ENCODE measurements at places on chromosomes 13 and 19.
A peak's percentile ranks its signal among the peaks of the same experiment; 100 is the strongest.

DNA sequence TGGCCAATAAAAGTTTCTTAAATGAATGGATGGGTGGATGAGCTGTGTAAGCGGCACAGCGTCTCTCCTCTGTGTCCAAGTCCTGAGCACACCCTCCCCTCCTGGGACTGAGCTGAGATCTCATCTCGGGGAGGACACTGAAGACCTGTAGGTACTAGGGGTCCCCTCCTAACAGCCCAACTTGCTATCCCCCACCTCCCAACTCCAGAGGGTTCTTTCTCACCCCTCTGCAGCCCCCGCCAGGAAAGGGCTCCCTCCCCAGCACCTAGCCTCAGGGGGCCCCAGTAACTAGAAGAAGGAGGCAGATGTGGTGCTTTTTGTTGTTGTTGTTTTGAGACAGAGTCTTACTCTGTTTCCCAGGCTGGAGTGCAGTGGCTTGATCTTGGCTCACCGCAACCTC, 1.1 kb upstream of the NANOS3 start:
- no peak for DNase-seq

GRCh38 chr13:29980339-29980738, 129.9 kb upstream of the UBL3 start:
- DNase-seq: no peak

DNA sequence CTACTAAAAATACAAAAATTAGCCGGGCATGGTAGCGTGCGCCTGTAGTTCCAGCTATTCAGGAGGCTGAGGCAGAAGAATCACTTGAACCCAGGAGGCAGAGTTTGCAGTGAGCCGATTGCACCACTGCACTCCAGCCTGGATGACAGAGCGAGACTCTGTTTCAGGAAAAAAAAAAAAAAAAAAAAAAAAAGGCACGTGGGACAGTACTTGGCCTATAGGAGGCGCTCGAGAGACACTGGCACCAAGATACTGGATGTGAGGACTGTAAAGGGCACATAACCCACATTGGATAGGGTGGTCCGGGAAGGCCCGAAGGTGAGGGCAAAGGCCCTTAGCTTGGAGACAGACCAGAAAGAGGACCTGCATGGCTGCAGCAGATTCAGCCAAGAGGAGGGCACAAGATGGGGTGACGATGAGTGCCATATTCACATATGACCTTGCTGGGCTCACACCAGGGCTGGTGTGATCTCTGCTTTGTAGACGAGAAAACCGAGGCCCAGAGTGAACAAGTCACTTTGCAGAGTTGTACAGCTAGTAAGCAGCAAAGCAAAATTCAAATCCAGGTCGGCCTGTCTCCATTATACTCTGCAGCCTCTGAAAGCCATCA, 89.4 kb downstream of the DPF1 start:
- peak; percentile 30 for DNase-seq

DNA sequence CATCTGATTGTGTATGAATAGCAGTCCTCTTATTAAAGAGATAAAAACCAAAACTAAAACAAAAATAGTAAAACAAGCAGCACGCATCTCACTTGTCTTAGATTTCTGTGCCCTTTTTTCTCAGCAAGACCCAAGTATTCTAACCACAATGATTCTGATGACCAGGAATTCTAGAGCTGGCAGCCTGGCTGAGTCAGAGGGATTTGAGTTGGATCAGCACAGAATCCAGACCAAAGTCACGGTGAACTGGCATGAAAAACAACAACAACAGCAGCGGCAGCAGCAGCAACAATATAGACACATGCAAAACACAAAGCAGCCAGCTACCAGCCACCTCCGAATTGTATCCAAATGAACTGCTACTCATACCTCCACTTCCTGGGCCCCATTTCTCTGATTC, 360.5 kb downstream of the KCNRG start:
- DNase-seq: no peak

GRCh38 chr13:98675066-98675465, 77.4 kb downstream of the SLC15A1 start:
- no peak for DNase-seq

- no peak for DNase-seq
Measured at GRCh38 chr19:14089662-14090508, 666 bp downstream of the SAMD1 start.

DNA sequence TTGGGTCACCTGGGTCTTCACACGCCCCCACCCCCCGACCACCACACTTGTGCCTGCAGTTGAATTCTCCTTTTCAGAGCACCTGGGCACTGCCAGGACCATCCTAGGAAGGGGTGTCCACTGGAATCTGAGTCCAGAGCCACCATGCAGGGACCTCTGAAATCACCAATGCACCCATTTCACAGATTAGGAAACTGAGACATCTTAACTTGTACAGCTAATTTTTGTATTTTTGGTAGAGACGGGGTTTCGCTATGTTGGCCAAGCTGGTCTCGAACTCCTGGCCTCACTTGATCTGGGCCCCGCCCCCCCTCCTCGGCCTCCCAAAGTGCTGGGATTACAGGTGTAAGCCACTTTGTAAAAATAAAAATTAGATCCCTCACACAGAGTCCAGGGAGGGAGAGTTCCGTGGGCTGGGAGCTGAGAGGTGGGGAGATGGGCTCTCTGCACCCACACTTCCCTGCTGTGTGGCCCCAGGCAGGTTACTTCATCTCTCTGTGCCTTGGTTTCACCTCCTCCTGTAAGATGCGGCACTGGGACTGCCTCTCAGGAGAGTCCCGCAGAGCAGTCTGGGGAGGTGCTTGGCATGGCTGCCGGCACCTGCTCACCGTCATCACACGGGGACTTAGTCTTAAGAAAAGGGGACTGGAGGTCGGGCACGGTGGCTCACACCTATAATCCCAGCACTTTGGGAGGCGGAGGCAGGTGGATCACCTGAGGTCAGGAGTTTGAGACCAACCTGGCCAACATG, 45.9 kb upstream of the C19orf12 start:
- no peak for DNase-seq

GRCh38 chr13:92896842-92897241, 329.8 kb upstream of the GPC6 start:
- no peak for DNase-seq

DNA sequence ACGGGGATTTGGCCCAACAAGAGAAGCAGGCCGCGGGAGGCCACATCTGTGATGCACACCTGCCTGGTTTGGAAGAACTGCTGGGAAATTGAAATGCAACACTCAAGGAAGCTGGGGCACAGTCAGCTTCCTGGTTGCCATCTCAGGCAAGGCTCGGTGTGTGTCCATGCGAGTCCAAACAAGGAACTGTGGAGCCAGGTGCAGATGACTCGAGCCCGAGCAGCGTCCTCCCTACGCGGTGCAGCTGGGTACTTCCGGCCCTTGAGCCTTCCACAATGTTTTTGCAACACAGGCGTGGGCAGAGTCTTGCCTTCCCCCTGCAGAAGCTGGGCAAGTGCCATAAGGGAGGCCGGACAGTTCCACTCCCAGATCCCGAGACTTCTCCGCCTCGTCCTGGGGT, 94.6 kb downstream of the CRYL1 start:
- DNase-seq: no peak
